ENCODE measurements at places on chromosomes 3 and 15.

DNA sequence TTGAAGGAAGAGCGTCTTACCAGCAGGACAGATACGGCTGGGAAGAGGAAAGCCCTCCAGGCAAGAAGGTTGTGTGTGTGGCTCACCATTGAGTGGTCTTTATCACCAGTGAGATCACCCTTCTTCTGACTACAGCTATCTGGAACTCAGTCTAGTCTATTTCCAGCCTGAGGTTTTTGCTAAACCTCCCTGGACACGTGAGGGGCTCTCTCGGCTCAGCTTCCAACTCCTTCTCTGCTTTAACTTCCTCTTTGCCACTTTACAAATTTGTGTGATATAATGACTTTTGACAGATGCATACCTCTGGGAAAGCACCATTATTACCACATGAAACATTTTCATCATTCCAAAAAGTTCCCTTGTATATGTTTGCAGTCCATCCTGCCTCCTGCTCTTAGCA lies 15.3 kb upstream of the ROPN1 start:
- H3K27me3 ChIP-seq: peaks cover 21% of the 10 kb centered on the region
- H3K4me1 ChIP-seq: no peaks in the 10 kb centered on the region
- H3K36me3 ChIP-seq: no peaks in the 10 kb centered on the region

DNA sequence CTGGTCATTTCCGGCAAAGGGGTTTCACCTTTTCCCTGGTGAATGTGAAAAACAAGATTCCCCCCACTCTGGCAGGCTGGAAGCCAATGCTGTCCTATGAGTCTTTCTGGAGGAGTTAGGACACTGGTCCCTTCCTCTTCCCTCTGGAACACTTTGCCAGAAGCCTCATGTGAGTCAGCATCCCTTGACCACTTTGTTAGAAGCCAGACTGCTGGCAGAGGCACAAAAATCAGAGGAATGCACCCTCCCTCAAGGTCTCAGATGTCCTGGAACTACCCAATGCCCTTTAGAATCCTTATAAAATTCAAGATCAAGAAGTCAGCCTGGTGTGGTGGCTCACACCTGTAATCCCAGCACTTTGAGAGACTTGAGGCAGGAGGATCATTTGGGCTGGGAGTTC lies 26.6 kb downstream of the ITGB5 start:
- H3K4me3 ChIP-seq: no peak overlapping the region
- no peak overlapping the region for H3K27ac ChIP-seq
- no peak for DNase-seq
- no peaks in the 10 kb centered on the region for H3K4me1 ChIP-seq

DNA sequence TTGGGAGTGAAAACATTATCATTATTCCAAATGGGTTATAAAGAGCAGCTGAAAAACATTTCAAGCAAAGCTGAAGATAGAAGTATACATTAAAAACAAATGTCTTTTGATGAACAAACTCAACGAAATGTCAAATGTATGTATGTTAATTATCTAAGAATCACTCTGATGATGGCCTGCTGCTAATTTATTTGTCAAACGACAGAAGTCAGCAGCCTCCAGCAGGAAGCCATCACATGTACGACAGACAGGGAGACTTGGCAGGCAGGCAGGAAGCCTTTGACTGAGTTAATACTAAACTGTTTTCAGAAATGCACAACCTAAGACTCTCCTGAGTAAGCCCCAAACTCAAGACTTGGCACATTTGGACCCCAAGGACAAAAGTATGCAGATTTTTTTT lies 491.1 kb downstream of the ZNF385D start:
- H3K4me1 ChIP-seq: no peaks in the 10 kb centered on the region
- no peak for DNase-seq
- no peak overlapping the region for H3K27ac ChIP-seq
- H3K36me3 ChIP-seq: no peaks in the 10 kb centered on the region
- no peak overlapping the region for H3K4me3 ChIP-seq

- H3K27me3 ChIP-seq: no peaks in the 10 kb centered on the region
- no peak overlapping the region for H3K27ac ChIP-seq
- peaks cover 2% of the 10 kb centered on the region for H3K36me3 ChIP-seq
- peaks cover 11% of the 10 kb centered on the region for H3K4me1 ChIP-seq
- H3K4me3 ChIP-seq: no peak overlapping the region
Measured at GRCh38 chr3:128236657-128237056, 83.4 kb downstream of the EEFSEC start.

GRCh38 chr3:129651435-129652202 lies 45.1 kb upstream of the PLXND1 start:
- no peak overlapping the region for H3K27ac ChIP-seq
- H3K4me3 ChIP-seq: no peak overlapping the region
- no peak for DNase-seq
- no peaks in the 10 kb centered on the region for H3K27me3 ChIP-seq
- H3K36me3 ChIP-seq: peaks cover 5% of the 10 kb centered on the region

DNA sequence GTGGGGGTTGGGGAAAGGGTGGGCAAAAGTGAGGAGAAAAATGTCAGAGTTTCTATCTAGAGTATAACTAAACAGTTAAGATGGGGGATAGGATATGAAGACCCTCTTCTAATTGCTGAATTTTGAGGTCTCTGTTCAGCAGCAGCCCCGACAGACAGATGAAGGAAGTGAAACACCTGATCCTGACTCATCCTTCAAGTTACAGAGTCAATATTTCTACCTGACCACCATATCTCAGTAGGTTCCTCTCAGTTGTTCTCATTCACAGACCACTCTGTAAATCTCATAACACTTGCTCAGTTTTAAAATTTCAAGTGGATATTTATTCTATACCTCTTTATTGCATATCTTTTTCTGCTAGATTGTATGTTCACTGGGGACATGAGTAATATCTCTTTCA lies 69.5 kb downstream of the CCDC54 start:
- no peak overlapping the region for H3K4me3 ChIP-seq
- H3K36me3 ChIP-seq: no peaks in the 10 kb centered on the region
- H3K27ac ChIP-seq: no peak overlapping the region
- DNase-seq: no peak

- DNase-seq: no peak
- no peak overlapping the region for H3K4me3 ChIP-seq
- H3K36me3 ChIP-seq: no peaks in the 10 kb centered on the region
- H3K27ac ChIP-seq: no peak overlapping the region
Measured at GRCh38 chr3:112654979-112655378, 14.0 kb upstream of the CCDC80 start.

- H3K4me1 ChIP-seq: peaks cover 8% of the 10 kb centered on the region
- H3K4me3 ChIP-seq: no peak overlapping the region
- H3K36me3 ChIP-seq: peaks cover 3% of the 10 kb centered on the region
- no peak for DNase-seq
- no peaks in the 10 kb centered on the region for H3K27me3 ChIP-seq
- no peak overlapping the region for H3K27ac ChIP-seq
Measured at GRCh38 chr3:112170046-112170445, 37.0 kb upstream of the GCSAM start.

DNA sequence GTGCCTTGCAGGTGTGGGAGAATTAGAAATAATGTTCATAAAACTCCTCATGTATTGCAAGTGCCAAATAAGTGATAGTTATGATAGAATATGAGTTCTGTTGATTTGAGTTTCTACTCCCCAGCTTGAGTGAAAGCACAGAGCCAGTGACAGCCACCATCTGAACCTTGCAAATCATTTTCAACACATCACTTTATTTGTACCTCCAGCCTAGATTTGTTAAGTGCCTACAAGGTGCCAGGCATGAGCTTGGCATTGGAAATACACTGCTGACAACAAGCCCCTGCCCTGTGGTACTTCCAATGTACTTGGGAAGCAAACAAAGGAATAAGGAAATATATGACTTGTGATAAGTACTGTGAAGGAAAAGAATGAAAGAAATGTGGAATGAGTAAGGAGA lies 17.0 kb downstream of the FEZF2 start:
- no peak for DNase-seq
- no peak overlapping the region for H3K4me3 ChIP-seq
- no peak overlapping the region for H3K27ac ChIP-seq
- no peaks in the 10 kb centered on the region for H3K4me1 ChIP-seq

Measured in memory B cell (primary cell).